ENCODE measurements at places on chromosomes 4 and X.

DNA sequence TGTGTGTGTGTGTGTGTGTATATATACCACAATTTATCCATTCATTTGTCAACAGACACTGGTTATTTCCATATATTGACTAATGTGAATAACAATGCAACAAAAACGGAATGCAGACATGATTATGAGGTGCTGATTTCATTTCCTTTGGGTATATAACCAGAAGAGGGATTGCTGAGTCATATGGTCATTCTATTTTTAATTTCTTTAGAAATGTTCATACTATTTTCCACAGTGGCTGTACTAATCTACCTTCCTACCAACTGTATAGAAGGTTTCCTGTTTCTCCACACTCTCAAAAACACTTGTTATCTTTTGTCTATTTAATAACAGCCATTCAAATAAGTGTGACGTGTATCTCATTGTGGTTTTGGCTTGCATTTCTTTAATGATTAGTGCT lies 269.9 kb downstream of the OPHN1 start:
- no peak for DNase-seq

DNA sequence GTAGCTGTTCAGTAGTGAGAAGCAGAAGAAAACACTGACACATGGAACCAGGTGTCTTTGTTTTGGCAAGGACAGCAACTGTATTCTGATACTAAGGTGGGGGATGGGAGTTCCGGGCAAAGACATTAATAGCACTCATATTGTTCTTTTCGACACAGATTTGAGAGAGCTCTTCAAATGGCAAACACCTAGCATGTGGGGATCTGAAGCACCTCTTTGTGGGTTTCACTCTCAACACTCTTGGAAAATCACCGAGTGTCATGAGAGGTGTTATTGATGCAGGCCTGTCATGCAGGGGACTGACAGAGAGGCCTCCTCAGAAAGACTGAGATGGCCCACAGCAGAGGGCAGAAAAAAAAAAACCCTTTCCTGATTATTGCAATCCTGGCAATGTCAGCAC lies 228.4 kb upstream of the VCX start:
- DNase-seq = no peak

DNA sequence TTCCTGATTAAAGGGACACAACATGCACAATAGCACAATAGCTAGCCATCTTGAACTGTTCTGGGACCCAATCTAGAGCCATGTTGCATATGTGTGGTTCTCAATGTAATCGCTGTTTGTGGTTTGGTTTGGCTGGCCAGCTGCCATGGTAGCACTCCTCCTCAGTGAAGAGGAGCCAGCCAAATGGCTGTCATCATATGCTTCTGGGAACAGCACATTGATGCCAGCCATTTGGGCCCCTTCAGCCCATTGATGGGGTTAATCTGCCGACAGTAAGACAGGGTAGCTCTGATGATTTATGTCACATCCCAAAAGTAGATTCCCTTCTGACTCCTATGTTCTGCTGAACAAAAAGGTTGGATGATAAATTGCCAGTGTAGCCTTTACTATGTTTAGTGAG lies 48.5 kb downstream of the AWAT2 start:
- no peak for DNase-seq

- no peak for DNase-seq
Observed at GRCh38 chr4:105594099-105595010, 41.9 kb downstream of the ARHGEF38 start.

DNA sequence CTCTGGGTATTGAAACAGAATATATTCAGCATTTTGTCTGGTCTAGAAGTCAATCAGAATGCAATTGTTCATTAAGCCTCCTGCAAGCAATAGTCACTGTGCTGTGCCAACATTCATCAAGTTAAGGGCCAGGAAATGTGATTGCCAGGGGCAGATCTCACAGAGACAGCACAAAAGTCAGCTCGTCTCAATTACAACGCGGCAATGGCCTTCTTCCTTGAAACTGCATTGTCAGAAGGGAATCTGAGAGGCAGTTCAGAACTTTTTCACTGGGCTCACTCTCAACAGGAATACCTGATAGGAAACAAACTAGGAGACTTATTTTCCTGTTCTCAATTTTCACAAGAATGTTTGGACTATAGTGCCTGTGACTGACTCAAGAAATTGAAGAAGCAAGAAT lies 131.1 kb upstream of the NR3C2 start:
- no peak for DNase-seq

DNA sequence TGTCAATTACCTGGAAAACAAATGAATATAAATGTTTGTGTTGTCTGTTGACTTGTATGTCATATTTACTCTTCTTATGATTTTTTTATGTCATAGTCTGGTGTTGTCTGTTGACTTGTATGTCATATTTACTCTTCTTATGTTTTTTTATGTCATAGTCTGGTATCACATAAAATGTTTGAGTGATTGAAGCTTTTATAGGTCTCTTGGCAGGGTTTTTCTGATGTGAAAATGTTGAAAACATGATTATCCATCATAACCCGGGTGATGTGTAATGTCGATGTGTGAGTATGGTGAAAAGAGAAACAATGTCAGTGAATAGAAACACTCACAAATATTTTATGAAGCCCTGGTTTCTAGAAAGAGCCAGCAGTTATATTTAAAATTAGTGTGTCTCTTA lies 335.7 kb downstream of the BMPR1B start:
- DNase-seq = no peak

GRCh38 chr4:8744083-8744805 lies 127.4 kb downstream of the HMX1 start:
- DNase-seq = no peak

GRCh38 chr4:139266208-139266582 lies 13.8 kb downstream of the MGARP start:
- no peak for DNase-seq

DNA sequence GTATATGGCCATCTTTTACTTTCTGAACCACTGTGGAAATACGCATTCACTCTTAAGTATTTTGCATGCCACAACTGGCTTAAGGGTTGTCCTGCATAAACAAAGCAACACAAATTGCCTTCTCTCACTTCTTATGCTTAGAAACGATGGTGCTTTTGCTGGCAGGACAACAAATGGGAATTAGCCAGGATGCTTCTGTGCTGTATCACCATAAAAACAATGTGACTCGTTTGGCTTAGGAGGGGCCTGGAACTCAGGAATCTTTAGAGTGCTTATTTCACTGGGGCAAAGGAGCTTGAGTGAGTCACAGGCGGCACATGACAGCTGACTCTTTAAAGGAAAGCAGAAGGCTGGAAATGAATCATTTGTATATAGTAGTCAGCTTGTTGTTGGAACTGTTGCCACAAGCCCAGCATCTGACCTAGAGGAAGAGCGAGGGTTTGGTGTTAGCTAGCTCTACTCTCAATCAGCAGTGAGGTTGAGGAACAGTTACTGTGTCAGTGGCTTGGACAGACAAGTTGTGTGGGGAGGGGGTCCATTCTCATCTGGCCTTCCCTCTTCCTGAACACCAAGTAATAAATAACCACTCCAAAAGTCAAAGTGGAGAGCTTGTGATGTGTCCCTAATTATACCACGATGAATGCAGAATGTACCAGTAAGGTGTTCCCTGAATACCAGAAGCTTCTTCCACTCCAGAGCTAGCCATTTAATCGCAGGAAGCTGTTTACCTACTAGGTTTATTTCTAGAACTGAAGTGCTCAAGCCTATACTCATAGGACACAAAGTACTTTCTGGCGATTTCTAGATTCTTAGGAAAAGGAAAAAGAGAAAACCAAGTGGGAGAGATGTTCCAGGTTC lies 293.1 kb downstream of the CAMK2D start:
- no peak for DNase-seq

All from stimulated activated CD4-positive, alpha-beta T cell treated with anti-CD3 and anti-CD28 coated beads, Interleukin-15, amount 100 ng/mL, for 48 hours (primary cell).